GM13977 (cell line): ENCODE measurements at places on chromosomes 7 and 10.

- DNase-seq, result no peak
These were observed 59.7 kb upstream of the TBX20 start for GRCh38 chr7:35313575-35313974.

DNA sequence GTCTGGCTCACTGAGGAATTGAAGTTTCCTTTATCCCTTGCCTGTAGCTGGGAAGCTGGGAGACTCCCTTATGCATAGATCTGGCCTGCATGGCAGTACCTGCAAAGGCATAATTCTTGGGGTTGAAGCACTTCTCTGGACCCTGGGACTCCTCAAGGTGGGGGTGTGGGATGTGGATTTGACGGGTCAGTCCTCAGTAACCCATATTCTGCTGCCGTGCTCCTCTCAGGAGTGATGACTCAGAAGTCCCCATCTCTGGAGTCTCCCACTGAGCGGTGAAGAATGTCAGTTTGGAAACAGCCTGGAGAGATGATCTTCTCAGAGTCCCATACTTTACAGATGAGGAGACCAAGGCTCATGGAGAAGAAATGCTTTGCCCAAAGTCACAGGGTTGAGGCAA is 49.0 kb downstream of the SORCS3 start:
- DNase-seq, result no peak

DNA sequence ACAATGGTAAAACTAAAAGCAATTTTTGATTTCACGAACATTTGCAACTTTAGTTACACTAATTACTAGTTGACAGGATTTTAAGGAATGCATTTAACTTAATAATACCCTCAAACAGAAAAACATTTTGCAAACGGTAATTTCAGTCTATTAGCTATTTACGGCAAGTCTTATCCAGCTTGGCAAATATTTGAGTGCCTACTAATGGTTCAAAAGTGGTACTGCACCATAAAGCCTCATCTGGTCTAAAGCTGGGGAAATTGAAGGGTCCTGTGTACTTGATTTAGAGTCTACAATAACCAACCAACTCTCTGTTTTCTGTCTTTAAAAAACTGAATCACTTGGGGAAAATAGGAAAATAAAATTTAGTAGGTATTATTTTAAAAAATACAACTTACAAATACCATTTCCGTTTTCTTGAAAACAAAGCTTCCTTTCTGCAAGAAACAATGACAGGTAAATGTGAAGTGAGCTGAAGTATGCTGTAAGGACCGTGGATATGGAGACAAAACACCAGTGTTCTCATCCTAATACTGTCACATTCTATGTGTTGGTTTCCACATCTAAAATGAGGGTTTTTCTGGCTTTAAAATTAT is 142.3 kb downstream of the VPS50 start:
- peak; percentile 9 for DNase-seq

DNA sequence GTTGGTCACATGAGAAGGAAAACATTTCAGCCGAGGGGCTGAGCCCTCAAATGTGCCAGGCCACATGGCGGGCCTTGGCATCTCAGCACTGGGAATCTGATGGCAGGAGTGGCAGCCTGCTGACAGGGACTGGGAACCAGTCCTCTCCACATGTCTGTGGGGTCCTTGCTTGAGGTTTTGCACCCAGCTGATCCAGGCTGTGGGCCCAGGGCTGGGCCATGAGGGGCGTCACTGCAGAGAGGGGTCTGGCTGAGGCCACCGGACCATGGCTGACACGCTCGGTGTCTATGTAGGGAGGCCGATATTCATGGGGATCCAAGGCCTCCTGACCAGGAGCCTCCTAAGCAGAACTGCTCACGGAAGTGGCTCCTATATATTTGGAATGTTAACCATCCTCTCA is 31.0 kb upstream of the PWWP2B start:
- no peak for DNase-seq

GRCh38 chr7:102019461-102019860 is 202.0 kb downstream of the CUX1 start:
- DNase-seq, result no peak
